ENCODE measurements at places on chromosomes 6 and 20.

- no peak for DNase-seq
Measured at GRCh38 chr6:6729971-6730370, 141.5 kb downstream of the LY86 start.

- DNase-seq: no peak
Measured at GRCh38 chr6:167779129-167779992, 47.4 kb upstream of the AFDN start.

DNA sequence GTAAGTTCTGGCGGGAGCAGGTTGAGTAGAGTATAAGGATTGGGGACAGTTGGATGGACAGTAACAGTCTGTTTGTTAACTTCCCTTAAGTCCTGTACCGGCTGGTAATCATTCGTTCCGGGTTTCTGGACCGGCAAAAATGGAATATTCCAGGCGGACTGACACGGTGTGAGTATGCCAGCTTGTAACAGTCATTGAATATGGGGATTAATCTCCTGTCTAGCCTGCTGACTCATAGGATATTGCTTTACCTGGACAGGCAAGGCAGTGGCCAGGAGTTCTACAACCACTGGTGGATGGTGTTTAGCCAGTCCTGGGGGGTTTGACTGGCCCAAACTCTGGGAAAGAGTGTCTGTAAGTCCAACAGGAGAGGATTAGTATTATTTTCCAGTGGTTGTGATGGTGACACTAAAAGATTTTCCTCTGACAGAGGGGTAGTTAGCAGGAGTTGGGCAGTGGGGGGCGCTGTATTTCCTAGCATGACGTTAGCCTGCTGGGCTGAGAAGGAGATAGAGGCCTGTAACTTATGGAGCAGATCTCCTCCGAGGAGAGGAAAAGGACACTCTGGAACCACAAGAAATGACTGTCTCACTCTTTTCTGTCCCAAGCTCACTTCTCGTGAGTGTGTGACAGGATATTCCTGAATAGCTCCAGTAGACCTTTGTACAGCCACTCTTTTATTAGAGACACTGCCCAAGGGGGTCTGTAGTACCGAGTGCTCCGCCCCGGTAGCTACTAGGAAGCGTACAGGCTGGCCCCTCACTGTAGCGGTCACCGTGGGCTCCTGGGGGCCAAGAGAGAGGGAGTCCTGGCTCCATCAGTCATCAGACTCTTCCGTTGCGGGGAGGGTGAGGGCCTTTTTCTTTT, 152.2 kb downstream of the TRIM27 start:
- DNase-seq: no peak

DNA sequence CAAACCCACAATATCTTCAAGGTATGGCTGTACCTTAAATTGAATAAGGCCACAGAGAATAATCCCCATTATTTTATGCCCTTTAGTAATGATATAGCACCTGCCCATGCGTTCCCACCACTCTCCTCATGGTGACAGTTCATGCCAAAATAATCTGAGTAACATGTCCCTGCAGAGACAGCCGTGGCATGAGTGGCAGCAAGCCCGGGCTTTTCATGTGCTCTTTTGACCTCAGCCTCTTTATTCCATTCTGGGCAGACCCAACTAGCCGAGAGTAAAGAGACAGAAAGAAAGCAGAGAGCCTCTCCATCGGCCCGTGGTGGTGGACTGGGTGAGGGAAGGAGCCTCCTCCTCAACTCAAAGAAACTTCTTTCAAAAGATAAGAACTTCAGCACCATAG, 19.9 kb upstream of the POPDC3 start:
- no peak for DNase-seq
